ENCODE measurements at places on chromosomes 1 and 21. TPM values are rescaled to one million over a fixed set of nuclear protein-coding genes. Genes with fewer than 3 reads are reported as not detected.

AVPR1B gene
- total RNA-seq = not detected

S100PBP gene
- total RNA-seq = 26.6 TPM

PDE9A gene
- total RNA-seq = 11.2 TPM

TMEM79 gene
- total RNA-seq = 1.1 TPM
